Aortic smooth muscle cell (primary cell): ENCODE measurements at places on chromosomes 4 and X. TPM values are rescaled to one million over a fixed set of nuclear protein-coding genes. Genes with fewer than 3 reads are reported as not detected.

Gene DAPP1
- not detected in 2 replicates for total RNA-seq

Gene SSX4B
- not detected in 2 replicates for total RNA-seq

Gene CDKN2AIP
- 16.2 and 16.8 TPM in 2 replicates for total RNA-seq

Gene HTN3
- total RNA-seq, result not detected in 2 replicates
